ENCODE measurements at places on chromosomes 5 and 9.

GRCh38 chr5:9370256-9370655 lies 175.6 kb downstream of the SEMA5A start:
- DNase-seq: no peak

GRCh38 chr5:139156814-139157213 lies 41.4 kb downstream of the SIL1 start:
- no peak for DNase-seq

DNA sequence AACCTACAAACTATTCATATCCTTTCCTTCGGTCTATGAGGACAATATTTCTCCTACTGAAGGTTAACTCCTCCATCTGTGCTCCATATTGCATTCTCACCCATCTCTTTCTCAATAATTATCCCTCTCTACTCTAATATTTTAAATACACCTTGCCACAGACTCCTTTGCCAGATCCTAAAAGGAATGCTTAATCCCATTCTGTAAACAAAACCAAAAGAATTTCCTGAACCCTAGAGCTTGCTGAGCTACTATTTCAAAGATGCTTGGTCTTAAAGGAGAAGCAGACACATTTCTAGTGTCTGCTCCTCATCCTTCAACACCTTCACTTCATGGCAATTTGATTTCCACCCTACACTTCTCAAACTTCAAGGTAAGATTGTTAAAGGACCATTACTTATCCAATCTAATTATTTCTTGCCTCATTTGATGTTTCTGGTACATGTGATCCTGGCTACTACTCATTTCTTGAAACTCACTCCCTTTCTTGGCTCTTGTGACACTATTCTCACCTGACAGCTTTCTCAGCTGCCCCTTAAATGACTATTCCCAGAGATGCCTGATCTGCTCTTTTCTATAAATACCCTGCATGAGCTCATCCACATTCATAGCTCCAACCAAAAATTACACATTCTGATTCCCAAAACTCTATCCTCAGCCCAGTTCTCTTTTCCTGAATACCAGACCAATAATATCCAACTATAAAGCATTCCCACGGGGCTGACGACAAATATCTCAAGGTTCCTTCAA lies 20.2 kb downstream of the HOMER1 start:
- no peak for DNase-seq

- no peak for DNase-seq
These were observed 59.6 kb downstream of the ATG10 start for GRCh38 chr5:82031220-82032119.

GRCh38 chr5:12861886-12862654 lies 957.8 kb upstream of the CTNND2 start:
- DNase-seq: no peak

- DNase-seq: no peak
These were observed 14.9 kb upstream of the SCAMP1 start for GRCh38 chr5:78345485-78345884.

DNA sequence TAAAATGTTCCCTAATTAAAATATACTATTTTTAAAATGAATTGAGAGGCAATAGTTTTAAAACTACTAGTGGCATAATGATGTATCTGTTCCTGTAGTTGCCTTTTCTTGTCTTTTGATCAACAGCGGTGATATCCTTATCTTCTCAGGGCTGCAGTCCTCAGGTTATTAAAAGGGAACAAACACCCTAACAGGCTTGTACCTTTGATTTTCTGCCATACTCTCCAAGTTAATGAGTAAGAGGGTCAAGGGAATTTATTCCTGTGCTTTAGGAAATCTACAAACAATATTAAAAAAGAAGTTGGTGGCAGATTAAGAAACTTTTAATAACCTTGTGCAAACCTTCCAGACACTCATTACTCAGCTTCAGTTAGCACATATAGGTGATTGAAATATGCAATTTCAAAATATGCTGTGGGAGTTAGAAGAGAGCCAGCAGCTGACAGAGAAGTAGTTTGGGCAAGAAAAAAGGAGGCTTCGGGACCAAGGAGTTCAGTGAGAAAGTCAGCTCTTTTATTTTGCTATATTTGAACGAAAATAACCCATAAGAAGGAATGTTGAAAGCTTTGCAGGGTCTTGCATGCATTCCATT lies 81.0 kb upstream of the TLE4 start:
- DNase-seq: no peak

DNA sequence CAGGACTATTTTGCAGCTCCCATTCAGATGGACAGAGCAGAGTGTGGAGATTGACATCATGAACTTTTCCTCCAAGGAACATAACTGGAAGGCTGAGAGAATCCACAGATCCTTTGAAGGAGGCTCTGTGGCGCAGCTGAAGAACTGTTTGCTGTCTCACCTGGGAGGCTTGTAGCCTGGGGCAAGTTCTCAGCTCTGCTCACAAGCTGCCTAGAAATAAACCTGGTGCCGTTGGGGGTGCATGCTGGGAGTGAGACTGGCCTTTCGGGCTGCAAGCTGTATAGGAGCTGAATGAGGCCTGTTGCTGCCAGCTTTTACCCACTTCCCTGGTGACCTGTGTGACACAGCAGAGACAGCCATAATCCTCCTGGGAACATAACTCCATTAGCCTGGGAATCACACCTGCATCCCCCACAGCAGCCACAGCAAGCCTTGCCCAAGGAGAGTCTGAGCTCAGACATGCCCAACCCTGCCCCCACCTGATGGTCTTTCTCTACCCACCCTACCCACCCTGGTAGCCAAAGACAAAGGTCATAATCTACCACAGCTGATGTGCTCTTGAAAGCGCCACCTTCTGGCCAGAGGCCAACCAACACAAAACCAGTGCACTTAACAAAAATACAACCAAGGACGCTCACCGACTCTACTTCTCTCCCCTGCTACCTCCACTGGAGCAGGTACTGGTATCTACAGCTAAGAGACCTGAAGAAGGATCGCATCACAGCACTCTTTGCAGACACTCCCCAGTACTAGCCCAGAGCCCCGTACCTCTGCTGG lies 205.1 kb upstream of the MRPS30 start:
- DNase-seq: no peak

DNA sequence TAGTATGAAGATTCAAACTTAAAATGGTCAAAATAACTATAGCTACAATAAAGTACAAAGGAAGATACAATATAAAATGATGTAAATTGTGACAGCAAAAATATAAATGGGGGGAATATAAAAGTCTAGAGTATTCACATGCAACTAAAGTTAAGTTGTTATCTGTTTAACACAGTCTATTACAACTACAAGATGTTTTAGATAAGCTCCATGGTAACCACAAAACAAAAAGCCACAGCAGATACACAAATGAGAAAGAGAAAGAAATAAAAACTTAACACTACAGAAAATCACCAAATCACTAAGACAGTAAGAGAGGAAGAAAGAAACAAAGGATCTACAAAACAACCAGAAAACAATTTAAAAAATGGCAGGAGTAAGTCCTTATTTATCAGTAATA lies 17.0 kb upstream of the SH3TC2 start:
- no peak for DNase-seq

GRCh38 chr5:177041936-177042335 lies 19.4 kb downstream of the ZNF346 start:
- DNase-seq: no peak

DNA sequence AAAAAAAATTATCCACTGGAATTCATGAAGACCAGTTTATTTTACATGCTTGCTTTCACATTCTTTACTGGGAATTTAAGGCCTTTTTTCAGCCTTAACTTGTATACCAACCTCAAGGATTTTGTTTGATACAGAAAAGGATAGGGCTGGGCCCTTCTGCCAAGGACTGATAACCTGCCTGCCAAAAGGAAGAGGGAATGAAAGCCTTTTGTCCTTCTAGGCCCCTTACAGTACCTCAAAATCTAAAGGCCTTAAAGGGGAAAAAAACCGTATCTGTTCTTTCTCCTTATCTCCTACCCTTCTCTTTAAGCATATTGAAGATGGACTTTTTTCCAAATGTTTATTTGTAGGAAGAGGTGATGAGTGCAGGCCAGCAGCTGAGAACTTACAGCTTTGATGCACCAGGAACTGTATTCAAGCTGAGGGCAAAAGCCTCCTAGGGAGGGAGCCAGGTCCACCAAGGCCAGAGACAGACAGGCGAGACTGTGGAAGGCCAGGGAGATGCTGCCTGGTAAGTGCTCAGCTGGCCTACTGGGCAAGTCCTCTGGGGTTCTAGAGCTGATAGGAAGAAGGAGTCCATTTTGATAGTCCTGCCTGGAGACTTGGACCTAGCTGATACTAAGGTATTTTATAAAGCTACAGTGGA lies 31.8 kb downstream of the FAXDC2 start:
- DNase-seq: no peak

Measured in activated CD8-positive, alpha-beta memory T cell treated with anti-CD3 and anti-CD28 coated beads for 48 hours (primary cell).